Fibroblast of lung (primary cell): ENCODE measurements at places on chromosomes 2 and 18. TPM values are rescaled to one million over a fixed set of nuclear protein-coding genes. Genes with fewer than 3 reads are reported as not detected.

RUFY4 gene
- total RNA-seq: not detected in 2 replicates

EPG5 gene
- total RNA-seq: 34.2 and 87.4 TPM in 2 replicates

NYAP2 gene
- under 0.01 TPM in 1 of 2 replicates, not detected in the other for total RNA-seq

SCYGR4 gene
- total RNA-seq: not detected in 2 replicates

RAPGEF4 gene
- 1.3 and 3.0 TPM in 2 replicates for total RNA-seq

TDRD15 gene
- total RNA-seq: not detected in 2 replicates
